ENCODE measurements at places on chromosomes 1 and 21.

DNA sequence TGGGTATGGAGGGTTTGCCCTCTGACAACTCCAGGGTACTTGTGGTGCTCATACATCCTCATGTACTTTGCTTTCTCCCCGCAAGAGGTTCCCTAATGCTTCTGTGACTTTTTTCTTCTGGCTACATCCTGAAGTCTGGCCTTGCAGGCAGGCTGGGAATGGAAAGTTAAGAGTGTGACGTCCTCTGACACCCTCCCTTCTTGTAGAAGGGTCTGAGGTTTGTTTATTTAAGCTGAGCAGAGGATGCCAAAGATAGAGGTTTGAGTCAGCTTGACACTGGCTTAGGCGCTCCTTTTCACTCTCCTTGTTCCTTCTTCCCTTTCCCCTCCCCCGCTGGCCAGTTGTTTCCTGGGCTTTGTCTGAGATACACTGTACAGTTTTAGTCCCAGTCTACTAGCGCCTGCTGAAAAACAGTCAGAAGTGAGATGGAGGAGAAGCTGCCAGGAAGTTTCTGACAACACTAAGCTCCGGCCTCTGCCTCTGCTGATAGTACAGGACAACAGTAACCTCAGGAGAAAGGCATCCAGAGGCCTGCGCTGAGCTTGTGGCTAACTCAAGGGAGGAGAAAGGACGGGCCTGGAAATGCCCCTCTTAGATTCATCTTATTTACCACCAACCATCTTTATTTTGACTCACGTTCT is at the start of gene MACF1:
Gene MACF1, plus strand, starts transcription at position 255 of the 641 bp plus-strand sequence. Its CDS starts 328 bp downstream, at position 583.
- DNase-seq = peak; percentile 45

- no peak for DNase-seq
These were observed 40.0 kb upstream of the ATP2B4 start for GRCh38 chr1:203586496-203587081.

DNA sequence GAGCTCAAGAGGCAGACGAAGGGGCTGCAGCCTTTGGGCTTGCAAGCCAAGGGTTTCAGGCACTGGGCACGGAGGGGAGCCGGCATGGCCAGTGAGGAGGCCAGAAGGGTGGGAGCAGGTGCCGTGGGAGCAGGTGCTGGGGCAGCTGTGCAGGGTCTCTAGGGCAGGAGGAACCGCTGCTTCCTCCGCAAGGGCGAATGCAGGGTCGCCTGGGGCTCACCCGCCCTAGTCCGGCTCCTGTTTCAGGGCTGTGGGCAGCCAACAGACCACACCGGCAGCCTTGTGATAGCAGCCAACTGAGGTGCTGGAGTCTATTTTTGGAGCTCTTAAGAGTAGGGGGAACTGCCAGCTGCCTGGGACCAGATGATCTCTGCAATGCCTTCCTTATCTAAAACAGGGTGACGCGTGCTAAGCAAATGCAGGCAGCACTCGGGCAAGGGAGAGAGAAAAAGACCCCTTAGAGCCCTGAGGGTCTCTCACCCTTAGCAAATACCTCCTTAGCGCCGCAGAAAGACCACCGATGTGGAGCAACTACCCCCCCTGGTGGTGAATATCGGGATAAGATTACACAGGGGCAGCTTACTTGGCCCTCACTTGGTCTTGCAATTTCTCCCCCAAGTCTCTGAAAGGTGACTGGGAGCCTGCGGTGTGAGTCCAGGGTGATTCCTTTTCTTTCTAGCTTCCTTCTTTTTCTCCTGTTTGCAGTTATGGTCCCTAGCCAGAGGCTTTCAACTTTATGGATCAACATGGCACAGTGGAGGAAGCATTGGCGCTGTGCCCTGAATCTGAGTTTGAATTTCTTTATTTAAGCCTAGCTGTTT is 20.7 kb upstream of the MAPKAPK2 start:
- DNase-seq = peak; percentile 77

DNA sequence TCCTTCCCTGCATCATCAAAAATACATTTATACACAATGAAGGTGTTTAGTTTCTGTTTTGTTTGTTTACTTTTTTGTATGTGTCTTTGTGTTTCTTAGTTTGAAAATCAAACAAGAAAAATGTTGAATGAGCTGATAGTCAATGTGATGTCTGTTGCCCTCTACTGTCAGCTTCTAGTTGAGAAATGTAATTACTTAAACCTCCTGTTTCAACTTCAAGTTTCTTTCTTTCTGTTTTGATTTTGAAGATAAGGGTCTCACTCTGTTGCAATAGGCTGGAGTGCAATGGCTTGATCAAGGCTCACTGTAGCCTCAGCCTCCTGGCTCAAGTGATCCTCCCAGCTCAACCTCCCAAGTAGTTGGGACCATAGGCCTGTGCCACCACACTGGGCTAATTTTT is 37.5 kb downstream of the SPTA1 start:
- no peak for DNase-seq

All from CD4-positive, alpha-beta T cell treated with Interleukin-2 at 100 ng/mL for 4 hours (primary cell).